Stimulated activated CD8-positive, alpha-beta memory T cell treated with anti-CD3 and anti-CD28 coated beads, Interleukin-7, amount 100 ng/mL, for 1 hour (primary cell): ENCODE measurements at places on chromosomes 4 and X.

- DNase-seq = no peak
These were observed 162.3 kb downstream of the STIM2 start for GRCh38 chr4:27022963-27023362.

DNA sequence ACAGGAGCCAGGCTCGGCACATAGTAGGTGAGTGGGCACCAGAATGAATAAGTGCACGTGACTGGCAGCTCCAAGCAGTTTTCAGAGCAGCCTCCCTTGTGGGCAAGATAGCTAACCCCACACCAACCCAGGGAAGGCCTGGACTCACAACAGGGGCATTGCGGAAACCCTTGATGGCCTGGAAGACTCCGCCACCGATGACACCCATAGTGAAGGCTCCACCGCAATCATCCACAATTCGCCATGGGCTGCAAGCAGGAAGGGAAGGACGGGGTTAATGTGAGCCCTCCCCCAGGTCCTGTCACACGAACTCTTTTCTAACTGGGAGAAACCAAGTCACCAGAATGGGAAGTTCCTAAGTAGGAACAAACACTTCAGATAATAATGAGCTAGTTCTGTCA is 957 bp downstream of the TIMM17B start:
- no peak for DNase-seq

DNA sequence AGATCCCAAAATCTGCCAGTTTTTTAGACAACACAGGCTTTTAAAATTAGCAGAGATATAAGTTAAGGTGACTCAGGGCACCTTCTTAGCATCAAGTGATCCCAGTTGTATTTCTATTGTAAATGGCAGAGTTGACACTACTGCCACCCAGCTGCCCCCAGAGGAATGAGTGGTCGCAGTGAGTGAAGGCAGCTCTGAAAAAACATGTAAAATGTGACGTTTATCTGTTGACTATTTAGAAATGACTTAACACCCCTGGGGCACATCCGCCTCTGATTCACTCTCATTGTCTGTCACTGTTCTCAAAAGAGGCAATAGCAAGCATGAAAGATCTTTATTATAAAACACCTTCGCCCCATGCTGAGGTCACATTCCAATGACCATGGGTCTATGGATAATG is 592.4 kb downstream of the ACTRT1 start:
- no peak for DNase-seq

GRCh38 chrX:143754183-143754582 is 33.6 kb upstream of the SPANXN2 start:
- no peak for DNase-seq

- DNase-seq = no peak
These were observed 619.2 kb upstream of the GNPDA2 start for GRCh38 chr4:45345558-45345957.

GRCh38 chr4:32631831-32632230 is 1911.7 kb downstream of the PCDH7 start:
- DNase-seq = no peak

DNA sequence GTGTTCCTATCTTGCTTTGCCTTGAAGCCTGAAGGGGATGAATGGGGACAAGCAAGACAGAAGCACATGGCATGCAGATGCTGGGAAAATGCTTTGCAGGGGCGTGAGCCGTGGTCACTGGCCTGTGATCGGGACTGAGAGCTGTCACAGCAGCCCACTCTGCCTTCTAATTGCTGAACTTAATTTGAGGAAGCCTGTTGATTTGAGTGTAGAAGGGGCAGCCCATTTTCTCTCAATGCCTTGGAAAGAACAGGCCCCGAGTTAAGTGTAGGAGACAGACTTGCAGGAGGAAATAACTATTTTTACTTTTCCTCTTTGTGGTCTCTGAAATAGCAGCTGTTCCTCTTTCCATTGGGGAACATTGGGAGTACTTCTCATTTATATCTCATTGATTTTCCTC is 26.1 kb upstream of the TBC1D1 start:
- DNase-seq = no peak

GRCh38 chr4:581753-582361 is 5.8 kb upstream of the TMEM271 start:
- DNase-seq = no peak
